Activated CD4-positive, alpha-beta T cell treated with anti-CD3 and anti-CD28 coated beads, Interleukin-2, amount 50 U/mL, for 24 hours (primary cell): ENCODE measurements at places on chromosomes 1 and 21.

DNA sequence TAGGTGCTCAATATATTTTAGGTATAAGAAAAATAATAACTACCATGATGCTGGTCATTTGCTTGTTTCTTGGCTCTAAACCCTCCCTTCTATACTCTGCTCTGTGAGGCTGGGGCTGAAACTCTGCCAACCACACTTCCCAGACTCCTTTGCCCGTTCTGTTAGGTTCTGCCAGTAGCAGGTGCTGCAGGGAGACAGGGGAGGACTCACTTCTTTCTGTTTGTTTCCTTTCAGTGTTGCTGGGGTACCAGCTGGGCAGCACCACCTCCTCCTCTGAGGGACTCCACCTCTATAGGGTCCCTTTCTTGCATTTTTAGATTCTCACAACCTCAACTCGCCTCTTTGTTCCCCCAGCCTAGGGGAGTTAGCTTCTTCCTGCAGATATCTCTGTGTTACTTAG lies 17.0 kb upstream of the SH2D2A start:
- no peak for DNase-seq

GRCh38 chr21:32813265-32813903 lies 41.8 kb upstream of the PAXBP1 start:
- DNase-seq = no peak

DNA sequence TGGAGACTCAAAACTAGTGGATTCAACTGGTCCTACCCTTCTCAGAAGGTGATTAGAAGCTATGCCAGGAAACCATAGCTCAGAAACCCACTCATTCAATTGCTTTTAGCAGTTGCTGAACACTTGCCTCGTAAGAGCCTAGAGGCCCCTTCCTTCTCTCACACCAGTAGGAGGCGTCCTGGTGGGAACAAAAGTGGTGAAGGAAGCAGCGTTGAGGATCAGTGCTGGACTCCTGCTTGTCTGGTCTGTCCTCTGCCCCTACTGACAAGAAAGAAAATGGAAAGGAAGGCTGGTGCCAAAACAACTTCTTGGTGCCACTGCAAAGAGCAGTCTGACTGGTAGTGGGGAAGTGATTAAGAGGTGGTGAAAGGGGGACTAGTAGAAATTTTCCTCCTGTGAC lies 269.7 kb downstream of the LMO4 start:
- no peak for DNase-seq

- DNase-seq = no peak
These were observed 12.7 kb upstream of the RRP15 start for GRCh38 chr1:218272366-218272765.

GRCh38 chr1:204331275-204331674 lies 28.5 kb downstream of the PLEKHA6 start:
- DNase-seq = no peak

- no peak for DNase-seq
These were observed 111.0 kb upstream of the RAB4A start for GRCh38 chr1:229159668-229160544.

DNA sequence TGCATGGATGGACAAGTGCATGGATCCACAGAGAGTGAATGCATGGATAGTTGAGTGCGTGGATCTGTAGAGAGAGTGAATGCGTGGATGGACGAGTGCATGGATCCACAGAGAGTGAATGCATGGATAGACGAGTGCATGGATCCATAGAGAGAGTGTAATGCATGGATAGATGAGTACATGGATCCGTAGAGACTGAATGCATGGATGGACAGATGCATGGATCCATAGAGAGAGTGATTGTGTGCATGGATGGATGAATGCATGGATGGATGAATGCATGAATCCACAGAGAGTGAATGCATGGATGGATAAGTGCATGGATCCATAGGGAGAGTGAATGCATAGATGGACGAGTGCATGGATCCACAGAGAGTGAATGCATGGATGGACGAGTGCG lies 153.8 kb downstream of the PCBP3 start:
- DNase-seq = no peak

DNA sequence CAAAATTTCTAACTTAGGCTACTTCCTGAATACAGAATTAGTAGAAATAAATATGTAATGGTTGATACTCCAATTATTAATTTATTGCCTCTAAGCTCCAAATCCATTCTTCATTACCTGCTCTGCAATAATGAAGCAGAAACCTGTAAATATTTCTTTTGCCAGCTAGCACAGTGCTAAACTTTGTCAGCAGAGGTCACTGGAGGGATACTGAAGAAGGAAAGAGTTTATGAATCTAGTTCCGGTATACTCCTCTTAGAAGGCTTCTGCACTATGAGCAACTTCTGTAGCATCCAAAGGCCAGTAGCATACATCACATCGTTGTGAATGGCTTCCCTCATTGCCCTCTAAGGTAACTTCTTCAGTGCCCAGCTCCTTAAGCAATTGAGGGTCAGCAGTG lies 81.0 kb upstream of the LHX8 start:
- no peak for DNase-seq

DNA sequence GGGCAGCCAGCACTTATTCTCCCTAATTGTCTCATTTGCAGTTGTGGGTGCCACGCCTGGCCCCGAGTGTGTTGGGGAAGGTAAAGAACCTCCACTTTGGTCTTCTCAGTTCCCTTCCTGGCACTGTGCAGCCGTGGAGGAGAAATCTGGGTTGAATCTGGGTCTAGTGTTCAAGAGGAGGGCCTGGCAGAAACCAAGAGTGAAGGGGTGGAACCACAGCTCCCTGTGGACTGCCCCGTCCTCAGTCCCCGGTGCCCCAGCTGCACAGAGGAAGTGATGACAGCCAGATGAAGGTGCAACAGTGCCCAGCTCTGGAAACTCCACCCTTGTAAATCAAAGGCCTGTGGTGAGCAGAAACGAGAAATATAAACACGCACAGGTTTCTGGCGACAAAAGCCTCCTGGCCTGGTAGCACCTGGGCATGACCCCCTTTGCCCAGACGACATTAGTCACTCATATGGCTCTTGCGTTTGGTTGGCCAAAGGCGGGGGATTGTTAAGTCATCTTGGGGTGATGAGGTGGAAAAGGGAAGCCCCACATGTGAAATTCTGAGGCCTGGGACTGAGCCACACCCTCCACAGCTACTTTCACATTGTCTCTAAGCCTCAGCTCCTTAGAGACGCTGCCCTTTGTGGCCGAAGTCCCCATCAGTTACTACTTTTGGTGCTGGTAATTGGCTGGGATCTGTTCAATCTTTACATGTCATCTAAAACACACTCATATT lies 4.2 kb upstream of the ECE1 start:
- DNase-seq = peak; percentile 85

DNA sequence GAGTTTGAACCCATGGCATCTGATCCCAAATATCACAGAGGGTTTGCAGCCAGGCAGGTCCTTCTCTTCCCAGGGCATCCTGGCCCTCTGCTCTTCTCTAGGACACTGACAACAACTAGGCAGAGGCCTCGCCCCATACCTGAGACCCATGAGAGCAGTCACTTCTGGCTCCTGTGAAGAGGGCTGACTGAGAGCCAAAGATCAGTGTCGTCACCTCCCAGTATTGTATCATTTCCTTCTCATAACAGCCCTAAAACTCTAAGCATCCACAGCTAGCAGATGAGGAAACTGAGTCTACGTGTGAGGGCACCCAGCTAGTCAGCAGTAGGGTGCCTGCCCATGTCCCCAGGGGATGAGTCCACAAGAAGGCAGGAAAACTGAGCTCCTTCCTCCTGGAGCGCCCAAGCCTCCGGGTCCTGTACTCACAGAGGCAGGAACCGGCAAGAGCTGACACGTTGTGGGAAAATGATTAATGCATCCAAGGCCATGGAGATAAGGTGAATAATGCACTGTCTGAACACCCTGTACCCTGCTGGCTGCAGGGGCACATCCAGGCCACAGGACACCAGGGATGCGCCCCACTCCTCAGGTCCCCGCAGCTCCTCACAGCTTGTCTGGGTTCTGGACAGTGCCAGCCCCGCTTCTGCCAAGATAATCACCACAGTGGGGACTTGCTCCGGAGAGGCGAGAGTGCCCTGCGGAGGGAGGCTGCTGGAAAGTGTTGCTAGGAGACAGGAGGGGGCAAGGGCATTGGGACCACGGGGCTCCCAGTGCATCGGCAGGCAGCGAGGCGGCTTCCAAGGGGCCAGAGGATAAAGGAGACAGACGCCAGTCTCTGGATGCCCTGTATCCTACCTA lies 340.0 kb downstream of the NPHP4 start:
- DNase-seq = no peak

DNA sequence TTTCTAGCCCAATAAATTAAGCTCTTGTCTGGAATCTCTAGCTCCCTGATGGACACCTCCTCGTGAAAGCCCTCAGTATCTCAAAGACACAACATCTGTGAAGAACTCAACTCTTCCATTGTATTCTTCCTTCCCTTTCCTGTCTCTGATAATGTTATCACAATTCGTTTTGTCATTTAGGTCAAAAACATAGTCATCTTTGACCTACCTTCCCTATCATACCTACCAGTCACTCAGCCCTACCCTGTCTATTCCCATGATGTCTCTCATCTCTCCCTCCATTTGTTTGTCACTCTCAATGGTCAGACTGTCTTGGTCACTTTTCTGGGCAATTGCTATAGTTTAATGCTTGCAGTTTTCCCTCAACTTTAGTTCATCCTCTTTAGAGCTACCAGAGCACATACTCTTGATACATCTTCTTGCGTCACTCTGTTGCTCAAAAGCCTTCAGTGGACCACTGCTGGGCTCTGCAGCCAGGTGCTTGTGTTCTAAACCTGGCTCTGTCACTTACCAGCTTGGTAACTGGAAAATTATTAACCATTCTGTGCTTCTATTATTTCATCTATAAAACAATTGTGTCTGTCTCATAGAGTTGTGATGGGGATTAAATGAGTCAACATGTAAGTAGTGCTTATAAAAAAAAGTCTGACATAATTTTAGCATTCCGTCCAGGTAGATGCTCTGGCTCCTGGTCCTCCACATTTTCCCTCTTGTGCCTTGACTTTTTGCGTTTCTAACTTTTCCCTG lies 39.6 kb downstream of the DDR2 start:
- no peak for DNase-seq

- no peak for DNase-seq
These were observed 71.1 kb upstream of the FGGY start for GRCh38 chr1:59225594-59226316.

- DNase-seq = no peak
These were observed 48.3 kb downstream of the CD46 start for GRCh38 chr1:207799989-207800648.

GRCh38 chr1:98421085-98421435 lies 240.5 kb upstream of the SNX7 start:
- DNase-seq = no peak

DNA sequence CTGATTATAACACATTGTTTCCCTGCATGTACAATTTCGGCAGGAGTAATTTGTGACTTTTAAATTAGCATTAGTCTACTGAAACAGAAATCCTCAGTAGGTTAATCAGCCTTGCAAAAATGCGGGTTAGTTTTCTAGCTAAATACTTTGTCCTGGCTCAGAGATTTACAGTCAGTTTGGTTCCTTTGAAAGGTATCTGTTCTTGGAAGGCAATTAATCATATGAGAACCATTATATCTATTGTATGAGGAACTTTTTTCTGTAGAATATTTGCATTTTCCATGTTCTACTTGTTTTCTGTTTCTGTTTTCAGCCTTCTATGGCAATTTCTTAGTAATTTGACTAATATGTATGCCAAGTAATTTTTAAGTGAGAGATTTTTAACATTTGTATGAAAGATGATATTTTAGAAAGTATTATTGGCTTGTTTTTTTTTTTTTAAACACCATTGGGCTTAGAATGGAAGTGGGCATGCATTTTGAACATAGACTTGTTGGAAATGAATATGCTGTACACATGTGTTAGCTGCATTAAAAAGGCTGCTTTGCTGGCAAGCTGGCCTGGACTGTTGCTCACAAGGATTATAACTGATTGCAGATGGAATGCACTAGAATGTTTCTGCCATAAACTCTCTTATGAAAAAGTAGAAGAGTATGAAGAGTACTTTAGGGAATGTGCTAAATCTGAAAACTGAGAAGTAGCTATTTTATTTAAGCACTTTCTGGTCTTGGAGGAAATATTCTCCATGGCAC lies 26.2 kb downstream of the KIF1B start:
- DNase-seq = no peak

DNA sequence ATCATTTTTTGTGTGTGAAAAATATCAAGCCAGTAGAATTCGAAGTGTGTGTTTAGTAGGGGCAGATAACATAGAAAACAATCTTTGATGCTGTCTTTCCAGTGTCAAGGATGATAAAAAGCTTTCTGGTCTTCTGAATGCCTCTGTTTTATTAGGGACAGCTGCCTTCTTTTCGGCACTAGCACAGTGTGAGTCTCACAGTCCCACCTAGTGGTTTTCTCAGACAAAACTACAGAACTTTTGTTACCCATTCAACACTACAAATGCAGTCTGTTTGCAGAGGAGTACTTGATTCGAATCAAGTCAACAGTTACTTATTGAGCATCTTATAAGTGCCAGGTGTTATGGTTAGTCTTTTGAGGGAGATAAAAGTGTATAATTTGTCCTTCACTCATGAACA lies 30.6 kb upstream of the MCOLN3 start:
- DNase-seq = no peak

DNA sequence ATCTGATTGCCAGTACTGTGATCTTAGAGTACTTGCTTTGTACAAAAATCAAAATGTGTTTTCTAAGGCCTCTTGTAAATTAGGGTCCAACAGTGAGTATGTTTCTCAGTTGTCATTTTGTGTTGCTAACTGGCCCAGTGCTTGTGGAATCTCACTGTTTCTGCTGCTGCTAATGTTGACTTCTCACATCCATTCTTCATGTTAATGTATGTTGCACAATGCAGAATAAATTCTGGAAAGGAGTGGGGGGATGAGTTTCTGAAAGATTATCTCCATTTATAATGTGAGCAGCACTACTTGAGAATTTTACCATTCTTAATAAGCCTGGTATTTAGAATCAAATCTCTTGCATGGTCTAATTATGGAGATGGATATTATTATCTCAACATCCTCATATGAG lies 57.9 kb downstream of the CACHD1 start:
- no peak for DNase-seq

DNA sequence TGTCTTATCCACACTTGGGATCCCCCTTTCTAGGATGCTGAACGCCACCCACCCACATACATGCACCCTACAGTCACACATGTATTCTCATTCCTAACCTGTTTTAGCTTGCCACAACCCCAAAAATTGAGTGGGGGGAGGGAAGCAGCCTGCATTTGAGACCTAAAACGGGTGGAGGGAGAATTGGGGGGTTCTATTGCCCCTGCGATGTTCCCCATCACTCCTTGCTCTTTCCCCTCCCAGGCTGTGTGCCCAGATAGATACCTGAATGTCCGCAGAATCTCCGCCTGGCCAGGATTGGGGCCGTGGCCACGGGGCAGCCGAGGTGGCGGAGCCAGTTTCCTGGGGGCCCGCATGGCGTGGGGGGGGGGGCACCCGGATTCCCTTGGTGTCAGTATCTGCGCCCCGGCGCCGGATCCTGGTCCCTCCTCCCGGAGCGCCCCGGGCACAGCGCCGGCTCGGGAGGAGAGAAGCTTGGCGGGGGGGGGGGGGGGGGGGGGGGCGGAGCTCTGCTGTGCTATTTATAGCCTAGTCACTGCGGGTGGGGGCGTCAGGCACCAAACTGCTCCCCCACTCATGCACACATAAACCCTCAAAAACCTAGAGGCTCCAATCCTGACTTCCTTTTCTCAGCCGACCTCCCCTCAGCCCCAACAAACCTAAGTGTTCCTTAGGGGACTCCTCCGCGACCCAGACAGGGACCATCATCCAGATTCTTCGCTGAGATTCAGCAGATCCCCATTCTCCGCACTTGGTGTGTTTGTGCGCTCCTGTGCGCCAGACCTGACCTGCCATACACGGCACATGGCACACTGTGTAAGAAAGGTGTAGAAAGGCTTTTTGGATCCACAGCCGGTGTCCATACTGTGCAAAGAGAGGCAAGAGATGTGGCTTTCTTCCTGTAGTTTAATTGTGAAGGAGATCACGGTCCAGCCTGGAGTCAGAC lies 1.9 kb downstream of the ANKRD34A start:
- no peak for DNase-seq
